ENCODE measurements at places on chromosomes 2 and 18.

DNA sequence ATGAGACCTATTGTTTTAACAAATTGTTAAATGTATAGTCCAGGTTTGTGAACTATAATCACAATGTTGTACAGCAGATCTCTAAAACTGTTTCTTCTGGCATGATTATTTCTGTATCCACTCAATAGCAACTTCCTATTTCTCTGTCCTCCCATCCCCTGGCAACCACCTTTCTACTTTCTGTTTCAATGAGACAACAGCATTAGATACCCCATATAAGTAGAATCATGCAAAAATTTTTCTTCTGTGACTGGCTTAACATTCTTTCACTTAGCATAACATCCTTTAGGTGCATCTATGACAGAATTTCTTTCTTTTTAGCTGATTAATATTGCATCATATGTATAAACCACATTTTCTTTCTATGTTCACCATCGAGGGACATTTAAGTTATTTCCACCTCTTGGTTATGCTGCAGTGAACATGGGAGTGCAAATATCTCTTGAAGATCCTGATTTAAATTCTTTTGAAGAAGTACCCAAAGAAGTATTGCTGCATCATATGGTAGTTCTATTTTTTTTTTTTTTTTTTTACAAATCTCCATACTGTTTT lies 713.5 kb downstream of the LRP1B start:
- no peak for DNase-seq

DNA sequence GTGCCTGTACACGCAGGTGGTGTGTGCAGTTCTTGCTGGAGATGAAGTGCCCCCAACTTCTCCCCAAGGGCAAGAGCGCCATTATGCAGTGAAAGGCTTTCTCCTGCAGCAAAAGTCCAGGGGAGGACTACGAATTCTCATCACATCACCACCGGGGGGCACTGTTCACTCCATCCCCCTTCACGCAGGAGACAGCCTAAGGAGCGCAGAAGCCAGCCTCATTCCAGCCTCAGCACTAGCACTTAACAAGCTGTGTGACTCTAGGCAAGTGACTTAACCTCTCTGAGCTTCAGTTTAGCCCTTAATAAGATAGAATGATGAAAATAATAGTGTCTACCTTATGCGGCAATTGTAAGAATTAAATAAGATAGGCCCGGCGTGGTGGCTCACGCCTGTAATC lies 32.3 kb downstream of the DNMT3A start:
- DNase-seq = peak; percentile 11

DNA sequence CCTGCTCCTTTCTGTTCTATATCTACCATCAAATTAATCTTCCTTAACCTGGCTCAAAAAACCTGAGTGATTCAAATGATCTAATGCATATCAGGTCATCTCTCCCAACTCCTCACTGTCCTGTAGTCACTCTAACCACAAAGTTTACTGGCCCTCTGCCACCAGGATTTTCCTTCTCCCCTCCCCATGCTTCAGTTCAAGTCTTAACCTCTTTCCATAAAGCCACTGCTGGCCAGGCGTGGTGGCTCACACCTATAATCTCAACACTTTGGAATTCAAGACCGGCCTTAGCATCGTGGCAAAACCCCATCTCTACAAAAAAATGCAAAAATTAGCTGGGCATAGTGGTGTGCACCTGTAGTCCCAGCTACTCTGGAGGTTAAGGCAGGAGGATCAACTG lies 7.5 kb upstream of the SP3 start:
- DNase-seq = no peak

DNA sequence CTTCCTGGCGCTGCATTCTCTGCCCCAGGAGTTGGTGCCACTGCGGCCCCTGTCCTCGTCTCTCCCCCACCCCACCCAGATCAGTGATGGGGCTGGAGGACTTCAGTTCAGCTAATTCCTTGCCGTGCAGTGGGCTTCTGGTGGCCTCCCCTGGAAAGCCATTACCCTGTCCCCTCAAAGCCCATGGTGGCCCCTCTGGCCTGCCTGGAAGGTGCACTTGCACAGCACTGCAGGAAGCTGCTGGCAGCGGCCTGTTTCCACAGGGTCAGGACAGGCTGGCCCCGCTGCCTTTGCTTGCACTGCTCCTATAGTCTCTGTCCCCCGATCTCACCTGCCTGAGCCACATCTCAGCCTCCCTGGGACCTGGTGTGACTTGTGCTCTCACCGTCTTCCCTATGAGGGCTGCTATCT lies 105.1 kb downstream of the USP40 start:
- no peak for DNase-seq

GRCh38 chr18:12928641-12929040 lies 19.2 kb upstream of the SEH1L start:
- no peak for DNase-seq

DNA sequence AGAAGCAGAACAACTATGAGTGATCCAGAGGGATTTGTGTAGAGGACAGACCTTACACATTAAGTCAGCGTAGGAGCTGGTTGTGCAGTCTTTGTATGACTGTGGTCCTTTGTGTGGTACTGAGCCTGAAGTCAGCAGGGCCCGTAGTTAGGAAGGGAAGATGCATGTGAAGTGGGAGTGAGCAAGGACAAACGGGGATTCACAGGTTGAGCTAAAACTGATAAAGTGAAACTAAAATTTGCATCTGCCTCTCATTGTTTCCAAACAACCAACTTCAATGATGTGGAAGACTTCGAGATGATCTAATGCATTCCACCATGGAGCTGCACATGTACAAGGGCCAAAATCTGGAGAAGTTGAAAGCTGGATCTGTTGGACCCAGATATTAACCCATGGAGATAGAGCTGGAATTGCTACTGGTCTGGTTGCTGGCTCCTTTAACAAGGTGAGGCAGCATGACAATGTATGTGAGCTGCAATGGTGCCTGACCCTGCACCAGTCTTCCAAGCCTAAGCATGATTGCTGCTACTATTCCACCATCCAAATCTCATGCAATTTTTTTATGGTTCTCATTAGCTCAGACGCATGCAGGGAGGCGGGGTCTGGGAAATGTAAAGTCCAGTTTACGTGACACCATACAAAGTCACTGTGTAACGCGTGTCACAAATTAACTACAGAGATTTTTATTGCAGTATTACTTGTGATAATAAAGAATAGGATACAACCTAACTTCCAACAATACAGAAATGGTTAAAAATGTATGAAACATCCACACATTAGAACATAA lies 12.1 kb upstream of the CYBRD1 start:
- no peak for DNase-seq

DNA sequence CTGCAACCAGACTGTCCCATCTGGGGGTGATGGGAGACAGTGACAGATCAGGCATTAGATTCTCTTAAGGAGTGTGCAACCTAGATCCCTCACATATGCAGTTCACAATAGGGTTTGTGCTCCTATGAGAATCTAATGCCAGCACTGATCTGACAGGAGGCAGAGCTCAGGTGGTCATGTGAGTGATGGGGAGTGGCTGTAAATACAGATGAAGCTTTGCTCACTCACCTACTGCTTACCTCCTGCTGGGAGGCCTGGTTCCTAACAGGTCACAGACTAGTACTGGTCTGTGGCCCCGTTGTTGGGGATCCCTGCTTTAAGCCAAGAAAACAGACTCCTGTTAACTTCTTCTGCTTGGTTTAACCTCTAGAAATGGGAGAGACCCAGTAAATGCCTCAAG lies 3.2 kb downstream of the CYP27A1 start:
- no peak for DNase-seq

DNA sequence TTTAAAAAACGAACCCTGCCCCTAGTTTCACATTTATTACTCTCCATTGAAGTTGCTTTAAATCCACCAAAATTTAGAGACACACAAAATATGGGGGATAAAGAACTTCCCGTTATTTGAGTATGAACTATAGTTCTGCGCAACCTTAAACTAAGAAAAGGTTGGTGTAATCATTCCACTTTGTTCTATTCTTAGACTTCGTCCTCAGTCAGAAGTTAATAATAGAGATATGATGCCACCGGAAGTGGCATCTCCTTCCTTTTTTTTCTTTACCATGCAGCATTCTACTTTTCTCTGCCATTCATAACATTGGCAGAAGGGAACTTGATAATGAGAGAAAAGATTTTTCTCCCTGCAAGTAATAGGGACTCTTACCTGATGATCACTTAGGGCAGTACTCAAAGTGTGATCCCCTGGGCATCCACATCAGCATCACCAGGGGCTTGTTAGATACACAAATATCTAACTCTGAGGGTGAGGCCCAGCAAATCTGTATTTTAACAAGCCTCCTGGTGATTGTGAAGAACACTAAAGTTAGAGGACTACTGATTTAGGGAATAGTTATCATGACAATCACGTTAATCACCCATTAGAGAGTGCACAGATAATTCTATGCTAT lies 147.7 kb upstream of the DTNA start:
- no peak for DNase-seq

DNA sequence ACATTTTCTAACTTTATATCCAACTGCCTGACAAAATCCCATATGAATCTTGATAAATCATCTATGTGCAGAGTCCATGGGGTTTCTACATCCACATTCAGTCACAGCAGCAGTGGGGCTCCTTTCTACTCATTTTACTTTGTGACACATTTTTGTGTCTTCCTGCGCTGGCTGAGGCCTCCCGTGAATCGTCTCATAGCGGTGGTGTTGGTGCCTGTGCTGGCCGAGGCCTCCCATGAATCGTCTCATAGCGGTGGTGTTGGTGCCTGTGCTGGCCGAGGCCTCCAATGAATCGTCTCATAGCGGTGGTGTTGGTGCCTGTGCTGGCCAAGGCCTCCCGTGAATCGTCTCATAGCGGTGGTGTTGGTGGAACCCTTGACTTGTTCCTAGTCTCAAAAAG lies 17.0 kb downstream of the SNED1 start:
- DNase-seq = no peak

All from GF-D8 (cell line).